ENCODE measurements at places on chromosomes 2 and 18.
A peak's percentile ranks its signal among the peaks of the same experiment; 100 is the strongest.

- DNase-seq = no peak
These were observed 55.1 kb downstream of the CPS1 start for GRCh38 chr2:210611466-210611865.

DNA sequence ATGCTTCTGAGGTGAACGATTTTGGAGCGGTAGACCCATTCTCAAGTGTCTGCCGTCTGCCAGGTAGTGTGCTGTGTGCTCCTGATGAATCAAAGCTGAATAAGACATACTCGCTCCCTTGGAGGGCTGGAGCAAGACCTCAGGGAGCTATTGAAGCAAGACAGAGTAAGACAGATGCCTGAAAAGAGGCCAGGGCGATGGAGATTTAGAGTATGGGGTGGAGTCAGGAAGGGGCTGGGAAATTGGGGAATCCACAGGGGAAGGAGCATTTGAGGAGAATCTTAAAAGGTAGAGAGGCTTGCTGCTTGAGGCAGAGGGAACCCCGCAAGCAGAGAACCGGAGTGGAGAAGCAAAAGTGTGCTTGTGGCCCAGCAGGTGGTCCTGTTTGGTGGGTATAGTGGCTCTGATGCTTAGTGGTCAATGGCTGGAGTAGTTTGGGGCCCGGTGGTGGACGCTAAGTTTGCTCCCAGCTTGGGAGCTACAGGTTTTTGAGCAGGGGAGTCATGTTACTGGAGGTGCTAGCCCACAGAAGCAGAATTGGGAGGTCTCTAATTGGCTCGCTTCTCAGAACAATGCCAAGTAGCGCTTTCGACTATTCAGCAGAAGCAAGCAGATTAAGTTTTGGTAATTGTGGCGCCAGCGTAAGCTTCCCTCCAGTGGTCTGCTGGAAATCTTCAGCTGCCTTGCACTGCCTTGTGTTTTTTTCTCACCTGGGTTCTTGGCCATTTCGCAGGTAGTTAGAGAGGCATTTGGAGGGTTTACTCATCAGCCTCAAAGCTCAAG is 2.0 kb downstream of the CNNM4 start:
- DNase-seq = peak; percentile 74

DNA sequence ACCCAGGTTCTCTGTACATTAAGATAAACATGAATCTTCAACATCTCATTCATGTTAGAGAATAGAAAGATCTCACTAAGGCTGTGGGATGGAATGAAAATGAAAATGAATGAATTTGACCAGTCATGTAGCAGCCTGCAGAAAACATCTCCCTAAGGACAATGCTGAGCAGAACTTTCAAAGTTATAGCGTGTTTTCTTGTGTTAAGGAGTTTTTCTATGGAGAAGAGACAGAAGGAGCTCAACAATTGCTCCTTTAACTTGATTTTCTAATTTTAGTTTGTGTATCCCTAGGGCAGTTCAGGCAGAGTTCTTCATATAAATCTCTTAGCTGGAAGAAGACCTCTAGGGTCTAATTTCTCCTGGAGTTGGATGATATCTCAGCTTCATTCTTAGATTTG is 45.2 kb upstream of the PDCL3 start:
- DNase-seq = no peak

DNA sequence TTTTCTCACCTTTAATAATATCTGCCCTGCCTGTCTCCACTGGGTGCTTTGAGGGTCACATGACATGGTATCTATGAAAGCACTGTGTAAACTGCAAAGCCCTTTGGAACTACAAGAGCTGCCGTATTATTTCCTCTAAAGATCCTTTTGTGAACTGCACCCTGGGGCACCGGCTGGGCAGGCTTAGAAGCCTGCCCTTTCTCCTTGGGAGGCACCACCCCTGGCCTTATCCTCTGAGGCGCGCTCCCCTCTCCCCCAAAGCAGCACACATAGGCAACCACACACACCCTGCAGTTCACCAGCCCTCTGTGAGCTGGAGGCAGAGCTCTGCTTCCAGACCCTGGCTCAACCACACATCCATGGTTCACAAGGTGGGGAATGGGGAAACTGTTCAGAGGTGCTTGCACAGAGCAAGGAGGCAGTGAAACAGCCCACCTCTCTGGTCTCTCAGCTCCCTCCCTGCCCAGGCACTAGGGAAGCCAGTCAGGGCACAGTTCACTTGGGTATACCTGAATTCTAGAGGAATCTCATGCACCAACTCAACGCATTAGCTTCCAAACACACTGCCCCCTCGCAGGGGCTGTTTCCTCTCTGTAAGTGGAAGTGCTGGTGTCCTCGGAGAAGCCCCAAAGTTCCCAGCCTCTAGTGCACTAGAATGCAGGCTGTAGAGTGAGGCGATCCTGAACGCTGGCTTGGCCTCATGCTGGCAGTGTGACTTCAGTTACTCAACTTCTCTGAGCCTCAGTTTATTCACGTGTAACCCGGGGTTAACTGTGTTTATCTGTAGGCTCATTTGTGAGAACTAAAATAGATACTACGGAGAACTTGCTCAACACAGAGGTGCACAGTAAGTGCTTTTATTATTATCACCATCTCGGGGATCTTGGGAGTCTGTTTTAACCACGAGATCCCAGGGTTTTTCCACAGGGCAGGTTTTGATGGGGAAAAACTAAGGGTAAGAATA is 11.0 kb downstream of the SIGLEC15 start:
- no peak for DNase-seq

DNA sequence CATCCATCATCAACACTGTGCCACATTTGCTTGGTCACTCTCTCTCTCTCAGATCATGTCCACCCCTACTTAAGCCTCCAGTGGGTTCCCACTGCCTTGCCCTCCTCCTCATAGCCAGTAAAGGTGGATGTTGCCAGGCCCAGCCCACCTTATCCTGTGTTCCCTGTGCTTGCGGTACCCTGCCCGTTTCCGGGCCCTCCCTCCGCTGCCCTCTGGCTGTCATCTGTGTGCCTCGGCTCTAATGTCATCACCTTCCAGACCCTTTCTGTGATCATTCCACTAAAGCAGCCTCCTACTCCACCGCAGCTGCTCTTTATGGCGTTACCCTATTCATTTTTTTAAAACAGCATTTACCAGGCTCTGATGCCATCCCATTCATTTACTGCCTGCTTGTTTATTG is 305.7 kb upstream of the SKOR2 start:
- no peak for DNase-seq

- peak; percentile 72 for DNase-seq
These were observed 36.4 kb downstream of the COL5A2 start for GRCh38 chr2:189142893-189143759.

- no peak for DNase-seq
These were observed 298.8 kb downstream of the RPRM start for GRCh38 chr2:153179808-153180207.

- peak; percentile 68 for DNase-seq
These were observed at the start of gene MTA3 for GRCh38 chr2:42568401-42569115. MTA3 (plus strand) TSS chr2:42568632; CDS start chr2:42568746, 114 bp downstream.

DNA sequence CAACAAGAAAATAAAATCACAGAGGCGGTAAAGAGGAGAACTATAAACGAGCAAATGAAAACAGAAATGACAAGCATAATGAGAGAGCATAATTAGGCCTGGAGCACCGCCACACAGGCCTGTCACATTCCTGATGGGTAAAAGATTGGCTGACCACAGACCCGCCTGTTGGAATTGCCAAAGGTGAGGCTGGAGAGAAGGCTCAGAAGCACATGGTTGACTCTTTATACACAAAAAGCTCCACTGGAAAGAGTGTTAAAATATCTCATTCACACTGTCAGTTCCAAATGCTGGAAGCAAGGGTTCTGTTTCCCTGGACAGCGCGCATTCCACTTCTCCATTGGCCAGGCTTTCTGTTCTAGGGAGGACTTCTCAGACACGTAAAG is 5.9 kb upstream of the LGALSL start:
- no peak for DNase-seq

- DNase-seq = peak; percentile 83
These were observed 2.2 kb downstream of the RND3 start for GRCh38 chr2:150485114-150485870.

DNA sequence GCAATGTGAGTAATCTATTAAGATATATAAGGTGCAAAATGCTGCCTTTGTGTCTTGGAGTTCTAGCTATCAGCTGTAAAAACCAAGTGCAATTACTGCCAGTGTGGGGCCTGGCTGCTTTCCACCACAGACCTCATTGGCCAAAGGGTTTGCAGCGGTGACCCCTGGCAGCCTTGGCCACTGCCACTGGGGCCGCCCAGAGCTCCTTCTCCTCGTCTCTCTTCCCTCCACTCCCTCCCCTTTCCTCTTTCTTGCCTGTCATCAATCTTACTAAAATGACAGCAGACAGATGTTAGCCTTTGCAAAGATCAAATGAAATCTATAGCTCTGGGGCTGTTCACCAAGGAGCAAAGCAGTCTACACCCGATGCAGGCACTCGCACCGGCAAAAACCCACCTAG is 986.3 kb downstream of the BCL11A start:
- DNase-seq = peak; percentile 88

DNA sequence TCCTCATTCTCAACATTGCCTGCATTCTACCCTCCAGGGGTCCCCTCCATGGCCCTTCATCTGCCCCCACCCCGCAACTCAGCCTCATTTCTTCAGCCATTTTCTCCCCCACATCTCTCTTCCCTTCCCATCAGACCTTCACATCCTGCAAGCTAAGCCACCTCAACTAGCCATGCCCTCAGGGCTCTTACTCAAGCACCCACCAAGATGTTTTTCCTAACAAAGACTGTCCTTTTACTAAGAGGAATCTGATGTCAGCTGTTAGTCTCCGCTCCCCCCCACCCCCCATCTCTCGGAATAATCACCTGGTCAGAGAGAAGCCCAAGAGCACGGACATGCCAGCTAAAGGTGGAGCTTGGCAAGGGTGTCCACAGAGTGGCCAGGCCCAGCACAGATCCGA is 4.7 kb upstream of the CAPN10 start:
- no peak for DNase-seq

GRCh38 chr18:39360072-39360471 is 1794.5 kb upstream of the CELF4 start:
- no peak for DNase-seq

- no peak for DNase-seq
These were observed 3.4 kb upstream of the TNFAIP6 start for GRCh38 chr2:151353995-151354394.

- DNase-seq = peak; percentile 56
These were observed 1.5 kb downstream of the GAREM1 start for GRCh38 chr18:32469190-32469651.

DNA sequence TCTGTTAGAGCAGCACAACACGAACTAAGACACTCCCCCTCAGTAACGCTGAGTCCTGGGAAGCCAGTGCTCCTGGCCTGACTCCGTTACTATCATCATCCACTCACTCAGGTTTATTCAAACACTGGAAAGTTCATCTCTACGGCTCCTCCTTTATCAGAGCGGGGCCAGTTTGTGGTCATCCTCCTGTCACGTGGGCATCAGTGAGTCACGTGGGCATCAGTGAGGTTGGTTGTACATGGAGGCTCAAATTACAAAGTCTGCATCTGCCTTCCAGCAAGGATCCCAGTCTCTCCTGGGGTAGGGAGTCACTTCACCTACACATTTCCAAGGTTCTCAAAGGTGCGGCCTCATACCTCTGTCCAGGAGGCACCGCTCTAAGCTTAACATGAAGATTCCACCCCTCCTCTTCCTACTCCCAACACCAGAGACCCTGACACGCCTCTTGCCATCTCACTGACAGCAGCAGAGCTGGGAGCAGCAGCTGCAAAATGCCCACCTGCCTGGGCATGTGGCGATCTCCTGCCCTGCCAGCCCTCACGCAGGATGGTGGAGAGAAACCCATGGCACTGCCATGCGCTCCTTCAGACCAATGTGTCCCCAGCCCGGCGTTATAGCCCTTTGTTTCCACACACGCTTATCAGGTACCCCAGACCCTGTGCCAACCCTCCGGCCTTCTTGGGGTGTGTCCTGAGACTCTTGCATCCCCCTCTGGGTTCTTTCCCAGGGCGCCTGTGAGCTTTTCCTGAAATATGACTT is 99.2 kb upstream of the PTPRM start:
- no peak for DNase-seq

DNA sequence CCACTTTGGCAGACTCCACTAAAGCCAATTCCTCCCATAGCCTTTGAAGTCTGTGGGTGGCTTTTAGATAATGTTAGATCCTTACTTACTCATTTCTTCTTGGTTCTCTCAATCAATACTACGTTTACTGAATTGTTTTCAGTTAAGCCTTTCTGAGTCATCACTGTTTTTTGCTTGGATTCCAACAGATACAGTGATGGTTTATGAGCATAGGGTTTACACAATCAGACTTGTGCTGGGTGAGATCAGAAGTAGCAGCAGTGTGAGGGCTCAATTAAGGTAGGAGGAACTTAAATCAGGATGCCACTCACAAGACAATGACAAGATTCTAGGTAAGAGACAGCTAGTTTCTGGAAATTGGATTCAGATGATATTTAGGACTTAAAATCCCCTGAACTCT is 297.7 kb upstream of the DOK6 start:
- no peak for DNase-seq

DNA sequence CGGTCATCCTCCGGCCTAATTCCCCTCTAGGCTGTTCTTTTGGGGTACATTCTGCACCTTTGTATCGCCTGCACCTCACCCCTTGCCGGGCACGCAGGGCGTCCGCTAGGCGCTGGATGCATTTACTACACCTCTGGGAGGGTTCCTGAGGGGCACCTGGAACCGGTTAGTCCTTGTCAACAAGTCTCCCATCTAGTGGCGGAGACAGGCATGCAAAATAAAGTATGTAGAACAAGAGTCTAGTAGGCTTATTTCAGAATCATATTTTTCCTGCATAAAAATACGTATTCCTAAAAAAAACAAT is 705 bp upstream of the TEX261 start:
- DNase-seq = peak; percentile 81

DNA sequence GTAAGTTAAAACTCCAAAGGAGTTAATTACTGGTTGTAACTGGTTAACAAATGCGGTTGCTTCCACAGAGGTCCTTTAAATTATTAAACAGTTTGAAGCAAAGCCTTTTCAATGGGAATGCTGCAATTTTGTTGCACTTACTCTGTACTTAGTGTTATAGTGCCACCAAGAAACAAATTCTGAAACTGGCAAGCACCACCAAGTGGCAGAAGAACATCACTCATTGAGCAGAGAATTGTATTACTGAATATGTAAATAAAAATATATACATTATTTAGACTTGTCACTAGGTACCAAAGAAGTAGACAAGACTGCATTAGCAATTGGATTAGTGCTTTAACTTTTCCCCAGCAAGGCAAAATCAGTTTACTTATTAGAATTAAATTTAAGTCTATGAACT is 2.6 kb upstream of the TMEFF2 start:
- peak; percentile 4 for DNase-seq

GRCh38 chr18:75823471-75823870 is 396.0 kb upstream of the SMIM21 start:
- DNase-seq = no peak
